MCF 10A (cell line): ENCODE measurements at places on chromosomes 12 and 14. TPM values are rescaled to one million over a fixed set of nuclear protein-coding genes. Genes with fewer than 3 reads are reported as not detected.

The MDP1 gene
- total RNA-seq, result 11.0 and 20.2 TPM in 2 replicates

The ACRBP gene
- total RNA-seq, result 0.30 and 2.5 TPM in 2 replicates

GRCh38 chr14:35814371-35815005 lies 5.4 kb upstream of the RALGAPA1 start:
- peak; percentile 82 for DNase-seq

DNA sequence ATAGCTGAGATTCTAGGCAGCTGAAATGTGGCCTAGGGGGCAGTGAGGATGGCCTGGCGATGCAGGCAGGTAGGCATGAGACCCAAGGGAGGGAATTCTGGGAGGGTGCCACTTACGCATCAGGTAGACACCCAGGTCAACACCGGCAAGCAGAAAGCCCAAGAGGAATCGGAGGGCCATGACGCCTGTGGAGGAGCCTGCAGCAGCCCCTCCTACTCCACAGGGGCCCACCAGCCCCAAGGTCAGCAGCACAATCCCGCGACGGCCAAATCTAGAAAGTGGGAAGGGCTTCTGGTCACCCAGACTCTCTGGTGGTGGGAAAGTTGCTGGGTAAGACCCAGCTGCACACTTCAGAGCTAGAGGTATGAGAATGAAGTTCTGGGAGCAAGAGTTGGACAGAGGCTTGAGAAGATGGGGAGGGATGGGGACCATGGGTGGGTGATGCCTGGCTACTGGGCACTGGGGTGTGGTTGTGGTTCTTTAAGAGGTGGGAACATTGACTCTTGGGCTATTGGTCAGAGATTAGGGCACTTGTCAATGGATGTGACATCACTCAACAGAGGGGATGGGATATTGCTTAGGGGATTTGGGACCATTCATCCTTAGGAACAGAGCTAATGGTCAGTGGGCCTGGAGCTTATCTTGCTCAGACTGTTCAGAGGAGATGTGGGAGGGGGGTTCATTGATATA lies 3.4 kb downstream of the SLC22A17 start:
- DNase-seq, result no peak

DNA sequence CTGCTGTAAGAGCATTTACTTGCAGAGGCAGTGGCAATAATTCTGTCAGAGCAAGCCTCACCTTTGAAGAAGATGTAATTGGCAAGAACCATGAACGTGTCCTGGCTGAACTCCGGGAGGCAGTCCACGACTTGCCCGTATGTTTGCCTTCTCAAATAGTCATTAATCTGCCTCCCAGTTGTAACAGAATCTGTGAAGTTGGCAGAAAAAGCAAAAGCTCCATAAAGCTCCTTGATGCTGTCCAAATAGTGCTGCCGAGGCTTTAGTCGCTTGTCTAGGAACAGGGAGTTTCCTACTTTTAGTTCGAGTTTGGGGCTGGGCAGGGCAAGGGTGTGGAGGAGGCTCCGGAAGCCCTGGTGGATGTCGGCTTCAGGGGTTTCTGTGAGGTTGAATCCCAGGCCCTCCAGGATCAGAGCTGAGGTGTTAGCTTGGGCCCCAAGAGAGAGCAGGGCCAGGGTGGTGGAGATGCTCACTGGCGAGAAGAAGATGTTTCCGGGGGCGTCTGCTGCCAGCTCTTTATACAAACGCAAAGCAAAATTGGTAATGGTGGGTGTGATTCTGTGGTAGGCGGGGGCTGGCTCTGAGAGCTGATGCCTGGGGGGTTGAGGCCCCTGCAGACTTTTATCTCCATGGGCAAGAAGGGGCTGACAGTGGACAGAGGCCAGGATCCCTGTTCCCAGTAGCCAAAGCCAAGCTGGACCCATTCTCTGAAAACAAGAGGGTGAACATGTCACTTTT lies 4.4 kb downstream of the SERPINA11 start:
- no peak for DNase-seq
